Activated naive CD4-positive, alpha-beta T cell treated with anti-CD3 and anti-CD28 coated beads, Interleukin-2, amount 10 ng/mL, durations not matched to agents 7 days and 5 days (primary cell): ENCODE measurements at places on chromosomes 1 and 21.

GRCh38 chr1:92538048-92538412 is 51.3 kb upstream of the GFI1 start:
- no peak for DNase-seq
- H3K27me3 ChIP-seq, result no peaks in the 10 kb centered on the region
- peak overlapping the region; percentile 37 for H3K4me3 ChIP-seq
- peaks cover 16% of the 10 kb centered on the region for H3K36me3 ChIP-seq

DNA sequence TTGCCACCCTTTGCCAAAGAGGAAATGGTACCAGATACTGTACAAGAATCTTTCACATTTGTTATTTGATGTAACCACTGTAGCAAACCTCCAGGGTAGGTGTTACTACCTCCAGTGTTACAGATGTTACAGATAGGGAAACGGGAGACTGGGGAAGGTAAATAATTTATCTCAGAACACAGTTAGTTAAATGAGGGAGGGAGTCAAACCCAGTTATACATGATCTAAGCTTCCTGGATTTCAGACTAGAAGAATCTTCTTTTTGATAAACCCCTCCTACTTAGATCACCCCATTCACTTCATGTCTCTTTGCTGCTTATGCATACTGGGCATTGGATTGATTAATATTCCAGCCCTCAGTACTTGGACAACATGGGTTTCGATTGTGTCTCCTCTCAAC is 276.4 kb downstream of the HHAT start:
- H3K36me3 ChIP-seq, result no peaks in the 10 kb centered on the region
- no peak overlapping the region for H3K27ac ChIP-seq
- no peaks in the 10 kb centered on the region for H3K27me3 ChIP-seq
- DNase-seq, result no peak
- H3K4me3 ChIP-seq, result no peak overlapping the region

GRCh38 chr1:15616373-15617172 is 685 bp upstream of the DDI2 start:
- peak; percentile 28 for DNase-seq
- peak overlapping the region; percentile 94 for H3K4me3 ChIP-seq
- peaks cover 9% of the 10 kb centered on the region for H3K27me3 ChIP-seq
- H3K27ac ChIP-seq, result peak overlapping the region; percentile 94

DNA sequence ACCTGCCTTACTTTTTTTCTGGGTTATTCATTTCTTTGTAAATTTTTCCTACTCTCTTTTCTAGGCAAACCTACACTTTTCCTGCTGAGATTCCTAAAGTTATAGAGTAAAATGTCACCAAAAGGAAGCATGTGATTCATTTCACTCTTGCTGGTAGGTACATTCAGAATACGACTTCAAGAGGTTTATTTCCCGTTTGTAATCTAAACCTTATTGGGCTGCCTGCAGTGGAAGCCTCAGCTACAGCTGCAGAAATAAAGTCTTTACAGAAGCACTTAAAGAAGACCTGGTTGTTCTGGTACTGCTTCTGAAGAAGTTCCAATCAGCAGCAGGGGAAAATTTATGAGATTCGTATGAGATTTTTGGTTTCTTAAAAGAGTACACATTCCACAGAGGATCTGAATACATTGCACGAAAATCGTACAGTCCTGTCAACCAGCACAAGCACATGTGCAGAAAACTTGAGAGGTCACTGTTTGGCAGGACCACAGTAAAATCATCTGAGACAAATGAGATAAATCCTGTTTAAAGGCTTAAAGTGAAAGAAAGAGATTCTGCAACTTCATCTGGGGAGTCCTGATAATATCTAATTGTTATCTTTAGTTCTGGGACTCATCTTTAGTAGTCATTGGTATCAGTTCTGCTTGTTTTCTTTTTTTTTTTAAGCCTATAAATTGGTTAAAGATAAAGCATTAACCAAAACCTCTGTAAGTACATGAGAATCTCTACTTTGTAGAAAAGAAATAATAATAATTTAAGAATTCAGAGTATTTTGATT is 109.9 kb upstream of the ADGRL2 start:
- H3K27me3 ChIP-seq, result no peaks in the 10 kb centered on the region
- H3K4me1 ChIP-seq, result no peaks in the 10 kb centered on the region
- H3K36me3 ChIP-seq, result no peaks in the 10 kb centered on the region
- no peak for DNase-seq

DNA sequence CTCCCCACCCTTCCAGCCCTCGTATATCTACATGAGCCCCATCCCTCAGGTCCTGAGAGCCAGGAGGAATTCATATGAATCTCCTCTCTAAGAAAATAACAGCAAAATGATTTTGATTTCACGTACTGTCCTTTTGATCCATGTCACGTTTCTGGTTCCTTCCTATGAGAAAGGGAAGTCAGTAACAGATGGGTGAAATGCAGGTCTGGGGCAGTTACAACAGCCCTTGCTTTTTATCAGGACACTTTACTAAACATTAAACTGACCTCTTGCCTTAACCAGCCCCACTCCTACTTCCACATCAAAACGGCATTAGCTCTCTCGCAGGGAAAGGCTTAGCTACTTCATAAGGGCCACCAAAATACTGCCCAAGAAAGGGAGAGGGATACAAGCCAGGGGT is 59.0 kb downstream of the SPATA46 start:
- DNase-seq, result no peak
- no peak overlapping the region for H3K4me3 ChIP-seq
- H3K27me3 ChIP-seq, result peaks cover 8% of the 10 kb centered on the region
- H3K4me1 ChIP-seq, result no peaks in the 10 kb centered on the region
- no peak overlapping the region for H3K27ac ChIP-seq

GRCh38 chr1:180033390-180033789 is 78.8 kb downstream of the CEP350 start:
- no peak overlapping the region for H3K27ac ChIP-seq
- DNase-seq, result no peak
- H3K4me3 ChIP-seq, result no peak overlapping the region
- no peaks in the 10 kb centered on the region for H3K27me3 ChIP-seq
- no peaks in the 10 kb centered on the region for H3K4me1 ChIP-seq

DNA sequence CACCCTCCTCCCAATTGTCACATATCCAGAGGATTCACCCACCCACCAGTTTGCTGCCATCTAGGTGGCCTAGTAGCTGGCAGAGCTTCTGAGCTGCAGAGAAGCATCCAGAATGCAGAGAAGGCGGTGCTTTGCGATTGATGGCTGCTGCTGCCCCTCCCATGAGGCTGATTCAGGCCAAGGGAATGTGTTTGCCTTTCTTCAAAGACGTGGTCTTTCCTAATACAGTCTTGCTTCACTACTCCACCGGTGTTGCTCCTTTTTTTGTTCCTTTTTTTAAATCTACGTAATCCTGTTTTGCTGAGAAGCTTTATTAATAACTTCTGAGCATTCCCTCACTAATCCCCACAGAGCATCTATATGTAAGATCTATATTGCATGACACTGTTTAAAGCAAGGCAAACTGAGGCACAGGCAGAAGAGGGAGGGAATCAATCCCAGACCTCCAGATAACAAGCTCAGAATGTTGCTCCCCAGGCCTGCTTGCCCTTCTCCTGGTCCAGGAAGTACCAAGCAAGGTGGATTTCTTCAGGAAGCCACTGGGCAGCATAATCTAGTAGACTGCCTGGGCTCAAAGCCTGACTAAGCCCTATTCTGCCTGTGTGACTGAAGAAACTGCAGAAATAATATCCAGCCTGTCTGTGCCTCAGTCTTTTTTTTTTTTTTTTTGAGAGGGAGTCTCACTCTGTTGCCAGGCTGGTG is 275.5 kb upstream of the FMN2 start:
- H3K4me1 ChIP-seq, result peaks cover 17% of the 10 kb centered on the region
- H3K27me3 ChIP-seq, result no peaks in the 10 kb centered on the region
- H3K36me3 ChIP-seq, result no peaks in the 10 kb centered on the region
- no peak for DNase-seq

DNA sequence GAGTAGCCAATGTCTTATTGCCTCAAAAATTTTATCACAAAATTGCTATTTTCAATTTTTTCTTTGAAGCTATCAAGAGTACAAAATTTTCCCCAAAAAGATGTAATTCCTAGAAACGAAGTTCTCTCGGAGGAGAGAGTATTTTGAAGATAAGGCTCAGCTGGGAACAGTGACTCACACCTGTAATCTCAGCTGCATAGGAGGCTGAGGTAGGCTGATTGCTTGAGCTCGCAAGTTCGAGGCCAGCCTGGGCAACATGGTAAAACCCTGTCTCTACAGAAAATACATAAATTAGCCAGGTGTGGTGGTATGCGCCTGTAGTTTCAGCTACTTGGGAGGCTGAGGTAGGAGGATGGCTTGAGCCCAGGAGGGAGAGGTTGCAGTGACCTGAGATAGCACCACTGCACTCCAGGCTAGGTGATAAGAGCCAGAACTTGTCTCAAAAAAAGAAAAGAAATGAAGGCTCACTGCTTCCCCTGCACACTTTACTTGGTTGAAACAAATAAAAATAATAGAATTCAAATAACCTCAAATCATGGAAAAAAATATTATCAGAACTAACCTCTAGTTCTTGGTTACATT is 22.2 kb downstream of the TUT4 start:
- no peak overlapping the region for H3K27ac ChIP-seq
- H3K36me3 ChIP-seq, result peaks cover 37% of the 10 kb centered on the region
- no peak for DNase-seq
- H3K27me3 ChIP-seq, result no peaks in the 10 kb centered on the region
- peaks cover 15% of the 10 kb centered on the region for H3K4me1 ChIP-seq

GRCh38 chr1:7749126-7749525 is 22.0 kb upstream of the VAMP3 start:
- peaks cover 13% of the 10 kb centered on the region for H3K27me3 ChIP-seq
- no peak overlapping the region for H3K4me3 ChIP-seq
- no peak overlapping the region for H3K27ac ChIP-seq

DNA sequence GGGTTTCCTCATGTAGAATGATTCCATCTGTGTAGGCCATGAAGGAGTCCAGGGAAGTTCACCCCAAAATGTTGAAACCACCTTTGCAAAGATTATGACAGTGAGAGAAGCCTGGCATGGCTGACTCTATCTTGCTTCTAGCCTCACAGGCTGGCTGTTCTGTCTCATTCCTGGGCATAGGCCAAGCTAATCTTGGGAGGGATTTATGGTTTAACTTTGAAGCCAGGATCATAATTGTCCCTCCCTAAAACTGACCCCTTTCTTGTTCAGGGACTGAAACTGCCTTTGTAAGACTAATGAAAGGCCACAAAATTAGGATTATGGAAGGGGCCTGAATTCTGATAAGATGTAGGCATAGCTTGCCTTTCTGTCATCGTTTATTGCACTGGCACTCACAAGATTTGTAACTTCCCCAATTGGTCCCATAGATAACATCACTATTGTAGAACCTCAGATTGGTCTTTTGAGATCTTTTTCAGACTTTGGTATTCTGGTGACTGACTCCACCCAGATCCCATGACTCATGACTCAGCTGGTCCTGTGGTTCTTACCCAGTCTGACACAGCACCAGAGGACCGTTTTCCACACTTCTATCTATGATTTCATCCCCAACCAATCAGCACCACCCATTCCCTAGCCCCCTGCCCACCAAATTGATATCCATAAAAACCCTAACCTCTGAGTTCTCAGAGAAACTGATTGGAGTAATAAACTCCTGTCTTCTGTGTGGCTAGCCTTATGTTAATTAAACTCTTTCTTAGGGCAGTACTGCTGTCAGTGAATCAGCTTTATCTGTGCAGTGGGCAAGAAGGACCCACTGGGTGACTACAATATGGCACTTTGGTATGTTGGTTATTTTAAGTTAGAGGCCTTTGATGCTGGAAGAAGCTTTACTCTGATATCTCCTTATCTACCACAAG is 13.6 kb upstream of the LAMTOR5 start:
- H3K27me3 ChIP-seq, result peaks cover 30% of the 10 kb centered on the region
- no peaks in the 10 kb centered on the region for H3K36me3 ChIP-seq
- no peak for DNase-seq
- H3K4me3 ChIP-seq, result no peak overlapping the region
- H3K4me1 ChIP-seq, result peaks cover 4% of the 10 kb centered on the region

- H3K27ac ChIP-seq, result no peak overlapping the region
- H3K27me3 ChIP-seq, result no peaks in the 10 kb centered on the region
- H3K36me3 ChIP-seq, result peaks cover 38% of the 10 kb centered on the region
These were observed 96.0 kb upstream of the BMP8A start for GRCh38 chr1:39395357-39395831.

- no peak overlapping the region for H3K4me3 ChIP-seq
- H3K27me3 ChIP-seq, result peaks cover 22% of the 10 kb centered on the region
- peaks cover 39% of the 10 kb centered on the region for H3K4me1 ChIP-seq
- no peak for DNase-seq
- H3K36me3 ChIP-seq, result peaks cover 22% of the 10 kb centered on the region
These were observed 1.9 kb upstream of the ETV3 start for GRCh38 chr1:157140063-157140588.

GRCh38 chr1:6673816-6674398 is 27.7 kb downstream of the DNAJC11 start:
- H3K4me3 ChIP-seq, result no peak overlapping the region
- no peak for DNase-seq

DNA sequence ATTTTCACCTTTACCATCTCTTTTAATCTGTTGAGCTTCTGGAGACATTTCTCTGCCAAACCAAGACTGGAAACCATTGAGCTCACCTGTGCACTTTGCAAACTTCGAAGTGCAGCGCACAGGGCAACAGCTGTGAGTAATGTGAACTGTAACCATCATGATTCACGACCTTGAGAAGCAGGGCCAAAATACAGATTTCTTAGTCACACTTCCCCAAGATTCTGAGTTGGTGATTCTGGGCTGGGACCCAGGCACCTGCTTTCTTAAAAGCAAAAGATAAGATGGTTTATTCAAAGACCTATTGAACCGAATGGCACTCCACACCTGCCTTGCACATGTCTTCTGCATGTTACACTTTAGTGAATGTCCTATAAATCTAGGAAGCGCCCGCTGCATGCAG is 10.2 kb downstream of the AGTRAP start:
- peaks cover 23% of the 10 kb centered on the region for H3K36me3 ChIP-seq
- H3K4me3 ChIP-seq, result no peak overlapping the region
- H3K27ac ChIP-seq, result no peak overlapping the region

- no peak overlapping the region for H3K4me3 ChIP-seq
- H3K27ac ChIP-seq, result no peak overlapping the region
- peaks cover 5% of the 10 kb centered on the region for H3K4me1 ChIP-seq
- H3K36me3 ChIP-seq, result peaks cover 45% of the 10 kb centered on the region
These were observed 7.7 kb downstream of the CFAP298 start for GRCh38 chr21:32604464-32604863.

GRCh38 chr1:226632922-226633351 is 84.4 kb downstream of the STUM start:
- peaks cover 55% of the 10 kb centered on the region for H3K36me3 ChIP-seq
- no peak overlapping the region for H3K4me3 ChIP-seq
- peaks cover 52% of the 10 kb centered on the region for H3K4me1 ChIP-seq
- H3K27me3 ChIP-seq, result peaks cover 4% of the 10 kb centered on the region
- DNase-seq, result peak; percentile 21

DNA sequence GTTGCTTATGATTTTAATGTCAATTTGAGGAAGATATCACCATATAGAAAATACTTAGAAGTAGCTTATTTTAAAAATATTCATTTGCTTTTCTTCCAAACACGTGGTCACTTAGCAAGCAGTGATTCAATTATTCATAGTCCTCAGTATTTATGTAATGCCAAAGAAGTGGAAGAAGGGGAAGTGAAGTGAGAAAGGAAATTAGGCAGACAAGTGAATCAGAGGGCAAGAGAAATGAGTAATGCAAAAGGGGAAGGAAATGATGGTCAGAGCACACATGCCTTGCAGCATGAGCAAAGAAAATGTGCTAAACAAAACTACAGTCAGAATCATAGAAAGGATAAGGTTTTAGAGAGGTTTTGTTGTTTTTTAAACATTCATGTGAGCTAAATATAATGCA is 31.8 kb downstream of the SDCCAG8 start:
- no peaks in the 10 kb centered on the region for H3K27me3 ChIP-seq
- H3K4me3 ChIP-seq, result no peak overlapping the region
- DNase-seq, result no peak
